ENCODE measurements at places on chromosomes 6 and 20.

GRCh38 chr6:104014163-104014959 is 845.4 kb downstream of the HACE1 start:
- DNase-seq, result no peak

- DNase-seq, result no peak
Measured at GRCh38 chr20:17197041-17197440, 29.8 kb upstream of the PCSK2 start.

DNA sequence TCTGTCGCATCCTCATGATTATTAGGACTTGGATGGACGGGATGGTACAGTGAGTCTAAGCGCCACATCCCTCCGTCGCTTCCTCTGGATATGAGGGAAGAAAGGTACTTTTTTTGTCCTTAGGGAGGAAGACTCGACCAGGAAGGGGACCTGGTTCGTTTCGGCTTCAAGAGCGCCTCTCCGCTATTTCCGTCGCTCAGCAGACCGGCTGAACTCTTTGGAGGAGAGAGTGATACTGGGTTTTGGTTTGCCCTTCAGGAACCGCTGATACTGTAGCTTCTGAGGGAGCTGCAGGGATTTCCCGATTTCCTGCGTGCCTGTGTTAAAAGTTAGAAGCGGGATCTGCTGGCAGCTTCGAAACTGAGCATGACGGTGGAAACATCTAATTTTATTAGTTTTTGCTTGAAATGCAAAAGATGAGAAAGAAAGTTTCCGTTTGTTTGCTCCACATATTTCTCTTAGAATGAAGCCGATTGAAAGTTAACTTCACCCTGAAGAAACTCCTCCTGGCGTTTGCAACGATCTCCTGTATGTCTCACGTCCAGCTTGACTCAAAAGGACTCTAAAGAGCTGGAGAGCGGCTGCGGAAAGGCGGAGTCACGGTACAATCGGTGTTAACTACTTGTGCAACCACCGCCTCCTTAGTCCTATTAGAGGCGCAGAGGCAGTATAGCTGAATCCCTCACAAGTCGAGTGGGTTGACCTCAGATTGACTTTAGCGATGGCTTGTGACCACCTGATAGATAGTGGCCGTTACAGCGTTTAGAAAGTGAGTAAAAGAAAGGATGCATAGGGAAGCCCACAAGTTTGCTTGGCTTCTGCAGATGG is 129.4 kb downstream of the TRIM27 start:
- no peak for DNase-seq

DNA sequence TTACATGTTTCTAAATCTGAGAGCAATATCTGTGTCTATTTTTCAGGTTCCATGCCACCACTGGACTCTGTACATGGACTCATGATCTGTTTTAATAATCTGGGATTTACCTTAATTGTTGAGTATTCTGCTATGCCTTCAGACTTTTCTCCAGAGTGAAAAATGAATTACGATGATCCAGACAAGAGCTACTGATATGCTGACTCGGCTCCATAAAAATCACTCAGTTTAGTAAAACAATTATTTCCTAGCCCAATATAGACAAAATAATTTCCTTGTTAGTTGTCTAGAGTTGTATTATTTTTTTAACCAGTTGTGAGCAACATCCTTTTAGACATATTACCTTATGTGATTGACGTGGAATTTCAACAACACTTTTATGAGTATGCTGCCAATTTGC is 736.8 kb downstream of the RFPL4B start:
- no peak for DNase-seq

DNA sequence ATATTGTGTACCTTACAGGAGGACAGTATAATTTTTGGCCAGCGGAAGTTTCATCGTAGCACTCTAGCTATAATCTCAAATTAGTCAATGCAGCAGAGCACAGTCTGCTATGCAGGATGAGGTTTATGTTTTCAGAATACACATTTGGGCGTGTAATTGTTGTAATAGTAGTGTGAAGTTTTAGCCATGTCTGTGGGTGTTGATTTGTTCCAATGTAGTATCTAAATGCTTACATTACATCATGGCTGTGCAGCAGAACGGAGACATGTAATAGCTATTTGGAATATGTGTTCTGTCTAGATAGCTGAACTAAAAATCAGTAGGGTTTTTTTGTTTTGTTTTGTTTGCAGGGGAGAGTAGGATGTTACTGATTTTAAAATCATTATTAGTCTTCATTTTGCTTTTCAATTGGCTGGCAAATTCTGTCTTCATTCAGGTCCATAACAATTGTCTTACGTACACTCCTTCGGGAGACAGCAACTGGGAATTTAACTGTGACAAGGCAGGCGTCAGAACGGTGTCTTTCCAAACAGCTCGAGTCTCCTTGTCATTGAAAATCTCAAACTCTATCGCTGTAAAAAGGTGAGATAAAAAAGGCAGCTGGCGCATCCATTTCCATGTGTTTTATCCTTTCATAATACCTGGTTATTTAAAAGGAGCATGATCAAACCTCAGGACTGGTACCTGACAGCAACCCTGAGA is 65.1 kb upstream of the CDH4 start:
- no peak for DNase-seq

GRCh38 chr20:19289451-19289850 is 77.0 kb downstream of the SLC24A3 start:
- DNase-seq, result peak; percentile 53

DNA sequence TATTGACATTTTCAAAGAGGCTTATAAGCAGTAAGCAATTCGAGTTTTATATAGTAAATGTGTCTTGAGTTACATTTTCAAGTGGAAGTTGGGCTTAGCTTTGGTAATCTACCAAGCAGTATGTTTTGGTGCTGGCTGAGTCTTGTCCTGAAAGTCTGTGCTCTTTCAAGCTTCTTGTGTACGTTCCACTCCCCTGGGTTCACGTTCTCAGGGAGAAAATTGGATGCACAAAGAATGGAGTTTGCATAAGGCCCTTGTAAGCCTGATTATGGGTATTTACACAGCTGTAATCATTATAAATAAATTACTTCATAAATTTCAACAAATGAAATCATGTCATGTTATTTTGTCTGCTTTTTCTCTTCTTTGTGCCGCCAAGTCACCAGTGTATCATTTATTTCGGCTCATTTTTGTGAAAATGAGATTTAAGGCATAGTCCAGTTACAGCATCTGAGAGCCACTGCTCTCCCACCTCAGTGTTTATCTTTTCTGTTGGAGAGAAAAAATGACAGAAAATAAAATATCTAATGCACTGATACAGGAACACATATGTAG is 262.5 kb downstream of the BTBD3 start:
- DNase-seq, result no peak

DNA sequence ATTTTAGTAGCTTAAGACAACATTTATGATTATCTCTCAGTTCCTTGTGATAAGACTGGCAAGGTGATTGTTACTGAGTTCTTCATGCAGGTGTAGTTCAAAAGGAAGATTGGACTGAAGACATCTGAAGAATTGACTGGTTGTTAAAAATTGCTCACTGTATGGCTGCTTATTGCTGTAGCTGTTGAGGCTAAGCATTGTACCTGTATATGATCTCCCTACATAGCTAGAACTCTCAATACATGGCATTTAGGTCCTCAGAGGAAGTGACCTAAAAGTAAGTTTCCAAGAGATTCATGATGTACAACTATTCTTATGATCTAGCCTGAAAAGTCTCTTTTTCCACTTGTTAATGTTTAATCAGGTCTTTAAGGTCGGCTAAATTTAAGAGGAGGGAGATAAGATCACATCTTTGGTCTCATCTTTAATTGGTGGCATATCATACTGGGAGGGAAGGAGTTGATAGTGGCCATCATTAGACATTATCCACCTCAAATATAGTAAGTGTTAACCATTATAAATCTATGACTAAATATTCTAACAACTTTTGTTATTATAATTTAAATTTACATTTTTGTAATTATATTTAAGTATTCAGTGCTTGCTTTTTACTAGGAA is 401.2 kb upstream of the EPHA7 start:
- DNase-seq, result no peak

- DNase-seq, result no peak
Measured at GRCh38 chr20:2338411-2339066, 42.2 kb upstream of the TGM6 start.

DNA sequence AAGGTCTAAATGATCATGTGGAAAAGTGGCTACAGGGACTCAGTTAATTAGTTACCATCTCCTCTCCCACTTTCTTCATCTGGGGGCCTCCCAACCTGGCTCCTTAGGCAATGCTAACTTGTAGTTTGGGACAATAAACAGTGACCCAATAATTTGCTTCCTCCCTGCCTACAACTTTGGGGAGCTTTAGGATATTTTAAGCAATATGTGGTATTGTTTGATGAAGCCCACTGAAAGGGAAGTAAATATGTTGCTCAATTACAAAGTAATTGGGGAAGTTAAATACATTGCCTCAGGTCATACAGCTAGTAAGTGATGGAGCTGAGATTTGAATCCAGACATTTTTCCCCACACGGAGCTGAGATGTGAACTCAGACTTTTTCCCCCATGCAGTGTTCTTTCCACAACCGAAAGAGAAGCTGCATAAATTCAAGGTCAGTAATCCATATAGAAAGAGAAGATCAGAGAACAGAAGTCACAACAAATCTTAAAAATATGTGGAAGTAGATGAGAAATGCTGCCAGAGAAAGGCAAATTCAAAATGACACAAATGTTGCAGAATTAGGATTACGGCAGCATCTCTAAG is 26.6 kb downstream of the ZHX3 start:
- no peak for DNase-seq

DNA sequence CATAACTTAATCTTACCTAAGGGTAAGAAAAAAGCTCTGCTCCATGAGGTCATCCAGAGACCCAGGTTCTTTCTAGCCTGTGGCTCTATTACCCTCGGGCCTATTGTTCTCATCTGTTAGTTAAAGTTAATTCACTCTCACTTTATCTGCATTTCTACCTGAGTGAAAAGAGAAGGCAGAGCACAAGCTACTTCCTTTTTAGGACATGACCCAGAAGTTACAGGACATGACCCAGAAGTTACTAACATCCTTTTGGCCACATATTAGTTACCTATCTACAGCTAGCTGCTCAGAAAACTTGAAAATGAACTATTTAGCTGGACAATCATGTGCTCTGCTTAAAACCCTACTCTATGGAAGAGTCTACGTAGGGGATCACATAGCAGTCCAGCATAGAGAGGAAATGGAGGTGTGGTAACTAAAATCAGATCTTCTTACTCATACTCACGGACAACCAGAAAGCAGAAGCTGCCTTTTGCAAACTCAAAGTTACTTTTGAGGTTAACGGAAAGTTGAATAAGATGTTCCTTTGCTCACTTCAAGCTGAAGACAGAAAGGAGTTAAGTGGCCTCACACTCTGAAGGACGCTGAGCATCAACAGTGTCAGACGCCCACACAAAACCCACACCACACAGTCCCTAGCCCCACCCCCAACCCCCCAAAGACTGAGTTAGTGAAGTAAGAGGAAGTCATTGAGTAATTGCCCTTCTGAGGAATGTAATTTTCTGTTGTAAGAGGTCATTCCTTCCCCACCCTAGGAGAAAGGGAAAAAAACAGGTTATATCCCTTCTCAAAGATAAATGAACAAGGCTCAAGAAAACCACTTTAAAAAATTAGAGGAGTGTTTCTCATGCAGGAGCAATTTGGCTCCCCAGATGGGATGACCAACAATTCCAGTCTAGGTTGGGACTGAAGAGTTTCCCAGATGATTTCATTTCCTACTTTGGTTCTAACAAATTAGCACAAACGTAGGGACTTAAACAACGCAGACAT is 45.9 kb upstream of the TAB2 start:
- no peak for DNase-seq

GRCh38 chr6:14288910-14289309 is 171.3 kb downstream of the CD83 start:
- DNase-seq, result no peak

- DNase-seq, result peak; percentile 72
Measured at GRCh38 chr6:141326426-141326825, 806.3 kb upstream of the GJE1 start.

- no peak for DNase-seq
Measured at GRCh38 chr20:57491373-57491772, 33.6 kb downstream of the CTCFL start.

DNA sequence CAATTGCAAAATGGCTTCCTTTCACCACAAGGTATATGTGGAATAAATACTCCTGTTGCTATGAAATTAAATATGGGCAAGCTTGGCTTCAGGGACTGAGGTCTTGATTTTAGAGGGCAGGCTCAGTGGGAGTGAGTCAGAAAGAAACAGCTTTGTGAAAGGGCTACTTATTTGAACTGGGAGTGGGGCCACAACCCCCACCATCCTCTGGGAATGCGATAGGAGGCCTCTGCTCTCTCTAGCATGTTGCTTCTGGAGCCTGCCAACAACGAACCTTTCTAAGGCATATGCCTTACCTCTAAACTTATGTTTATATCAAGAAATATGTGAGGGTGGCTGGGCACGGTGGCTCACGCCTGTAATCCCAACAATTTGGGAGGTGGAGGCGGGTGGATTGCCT is 149.7 kb downstream of the LRRC1 start:
- no peak for DNase-seq

DNA sequence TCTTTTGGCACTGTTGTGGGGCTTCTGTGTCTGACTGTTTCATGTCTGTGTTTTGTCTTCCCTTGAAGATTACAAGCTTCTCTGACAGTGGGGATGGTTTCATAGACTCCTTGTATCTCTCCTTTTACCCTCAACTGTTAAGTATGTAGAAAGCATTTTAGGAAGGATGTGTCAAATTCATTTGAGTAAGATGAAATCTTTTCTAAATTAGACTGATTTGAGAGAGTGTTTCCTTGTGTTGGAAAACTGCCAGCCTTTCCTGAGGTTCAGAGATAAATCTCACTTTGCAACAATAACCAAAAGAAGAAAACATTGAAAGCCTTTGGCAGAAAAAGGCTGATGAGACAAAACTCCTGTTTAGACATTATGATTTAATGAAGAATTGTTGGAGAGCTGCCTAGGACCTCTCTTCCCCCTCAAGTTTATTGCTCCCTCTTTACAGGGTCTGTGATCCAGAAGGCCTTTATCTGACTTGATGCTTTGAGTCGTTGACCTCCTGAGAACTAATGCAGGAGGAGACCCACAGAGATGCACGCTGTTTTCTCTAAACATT is 68.3 kb downstream of the ANKS1A start:
- DNase-seq, result no peak

- no peak for DNase-seq
Measured at GRCh38 chr6:57207872-57208271, 14.2 kb downstream of the RAB23 start.

DNA sequence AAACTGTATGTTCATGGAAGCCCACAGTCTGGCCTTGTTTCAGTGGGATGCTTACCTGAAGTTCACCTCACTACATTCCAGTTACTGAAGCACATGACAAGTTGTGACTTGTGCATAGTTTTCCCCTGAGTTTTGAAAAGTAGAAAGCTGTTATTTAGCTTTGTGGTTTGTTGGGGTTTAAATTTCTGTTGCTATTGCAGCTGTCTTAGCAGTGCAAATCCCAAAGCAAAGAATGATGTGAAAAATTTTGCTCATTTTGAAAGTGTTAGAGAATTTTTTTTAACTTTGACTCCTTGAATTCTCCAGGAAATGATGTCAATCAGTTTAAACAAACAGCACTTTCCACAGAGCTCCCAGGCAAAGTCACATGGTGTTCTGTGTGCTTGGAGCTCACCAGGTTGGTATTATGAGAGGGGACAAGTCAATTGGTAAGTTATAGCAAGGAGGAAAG is 268.4 kb downstream of the ADGRG6 start:
- DNase-seq, result no peak

- no peak for DNase-seq
Measured at GRCh38 chr20:50903353-50904051, 27.7 kb downstream of the ADNP start.

Measured in coronary artery (tissue), 2 donors.